Activated gamma-delta T cell treated with Interleukin-2 at 50 U/mL for 16 hours (primary cell): ENCODE measurements at places on chromosomes 7 and 10.

GRCh38 chr7:80997841-80998240 is 79.0 kb upstream of the SEMA3C start:
- DNase-seq: no peak

DNA sequence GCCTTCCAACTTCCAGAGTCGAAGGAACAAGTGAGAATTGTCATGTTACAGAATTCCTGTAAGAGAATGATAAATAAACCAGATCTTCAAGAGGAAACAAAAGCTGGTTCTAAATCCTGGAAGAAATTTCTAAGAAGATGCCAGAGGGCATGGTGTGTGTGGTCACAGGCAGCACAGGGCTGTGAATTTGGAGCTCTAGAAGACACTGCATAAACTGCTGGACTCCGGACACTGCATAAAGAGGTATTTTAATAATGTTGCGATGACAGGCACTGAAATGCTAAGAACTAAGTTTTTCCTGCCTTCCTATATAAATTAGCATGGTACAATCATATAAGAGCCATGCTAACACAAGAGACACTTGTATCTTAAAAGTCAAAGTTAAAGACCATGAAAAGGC is 86.0 kb downstream of the LARP4B start:
- no peak for DNase-seq

- no peak for DNase-seq
These were observed 12.0 kb upstream of the CRHR2 start for GRCh38 chr7:30694218-30694745.

DNA sequence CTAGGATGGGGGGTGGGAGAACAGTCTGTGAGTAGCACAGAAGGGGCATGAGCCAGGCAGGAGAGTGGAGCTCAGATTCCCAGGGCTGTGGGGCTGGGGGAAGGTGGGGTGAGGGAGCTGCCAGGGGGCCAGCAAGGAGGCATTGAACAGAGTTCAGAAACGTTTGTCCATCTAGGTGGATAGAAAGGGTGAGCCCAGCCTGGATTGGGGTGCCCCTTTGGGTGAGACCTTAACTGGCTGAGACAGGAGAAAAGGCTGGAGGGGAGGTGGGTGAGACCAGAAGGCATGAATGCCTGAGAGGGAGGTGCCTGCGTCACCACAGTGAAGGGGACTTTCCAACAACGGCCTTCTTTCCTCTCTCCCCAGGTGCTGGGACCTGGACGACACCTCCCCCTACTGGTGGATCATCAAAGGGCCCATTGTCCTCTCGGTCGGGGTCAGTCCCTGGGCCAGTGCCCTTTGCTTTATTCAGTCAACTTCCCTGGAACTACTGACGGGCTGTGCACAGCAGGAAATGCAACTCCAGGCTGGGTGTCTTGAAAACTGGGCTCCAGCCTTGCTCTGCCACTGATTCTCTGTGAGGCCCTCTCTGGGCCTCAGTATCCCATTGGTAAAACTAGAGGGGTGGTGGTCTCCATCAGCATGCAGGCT is 11.0 kb downstream of the GHRHR start:
- DNase-seq: no peak

DNA sequence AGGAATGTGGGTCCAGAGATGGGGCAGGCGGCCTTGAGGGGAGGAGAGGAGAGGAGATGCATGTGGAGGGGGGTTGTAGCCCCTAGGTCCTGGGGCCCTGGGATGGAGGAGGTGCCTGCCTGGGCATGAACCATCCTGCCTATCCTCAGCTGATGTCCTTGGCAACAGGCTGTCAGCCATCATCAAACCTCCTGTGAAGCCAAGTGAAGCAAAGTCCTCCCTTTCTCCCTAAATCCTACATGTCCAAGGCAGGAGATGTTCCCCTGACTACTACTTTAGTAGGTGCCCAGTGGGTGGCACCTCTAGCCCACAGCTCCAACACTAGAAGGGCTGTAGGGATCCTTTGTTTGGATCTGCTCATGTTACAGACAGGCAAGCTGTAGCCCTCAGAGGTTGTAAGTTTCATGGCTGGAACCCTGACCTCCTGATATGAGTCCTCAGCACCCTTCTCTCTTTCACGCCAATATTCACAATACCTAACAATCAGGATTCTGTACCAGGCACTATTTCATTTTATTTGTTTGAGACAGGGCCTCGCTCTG is 66.6 kb upstream of the SYPL1 start:
- no peak for DNase-seq

GRCh38 chr10:77226853-77227565 is 410.6 kb downstream of the KCNMA1 start:
- no peak for DNase-seq

GRCh38 chr7:105782391-105783042 is 93.9 kb downstream of the ATXN7L1 start:
- no peak for DNase-seq

DNA sequence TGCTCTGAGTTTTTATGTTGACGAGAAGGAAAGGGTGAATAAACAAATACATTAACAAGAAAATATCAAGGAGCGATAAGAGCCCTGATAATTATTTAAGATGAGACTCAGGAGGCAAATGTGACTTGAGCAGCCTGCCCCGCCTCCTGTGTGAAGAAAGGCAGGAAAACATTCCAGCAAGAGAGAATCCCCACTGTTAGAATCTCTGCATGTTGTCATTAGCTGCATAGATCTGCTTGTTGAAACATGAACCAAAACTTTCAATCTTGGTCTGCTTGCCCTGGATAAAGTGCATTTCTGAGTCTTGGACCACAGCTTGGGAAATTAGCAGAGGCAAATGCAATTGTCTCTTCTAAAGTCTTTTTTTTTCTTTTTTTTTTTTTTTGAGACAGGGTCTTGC is 120.0 kb downstream of the DPP6 start:
- no peak for DNase-seq

DNA sequence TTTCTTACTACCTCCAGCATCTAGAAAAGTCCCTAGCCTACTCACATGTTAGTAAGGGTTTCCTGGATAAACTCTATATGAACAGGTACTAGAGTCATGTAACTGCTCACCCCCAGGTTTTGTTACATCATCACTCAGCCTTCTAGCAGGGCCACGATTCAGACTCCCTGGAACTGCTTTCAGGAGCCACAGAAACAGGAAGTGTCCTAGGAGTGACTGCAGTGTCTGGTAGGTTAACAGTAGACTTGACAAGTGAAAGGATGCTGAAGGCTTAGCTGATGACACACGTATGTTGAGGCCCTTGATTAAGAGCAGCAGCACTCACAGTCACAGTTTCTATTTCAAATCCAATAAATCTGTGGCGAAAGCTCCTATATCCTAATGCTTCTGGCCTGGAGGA is 101.2 kb downstream of the DNMBP start:
- DNase-seq: no peak

DNA sequence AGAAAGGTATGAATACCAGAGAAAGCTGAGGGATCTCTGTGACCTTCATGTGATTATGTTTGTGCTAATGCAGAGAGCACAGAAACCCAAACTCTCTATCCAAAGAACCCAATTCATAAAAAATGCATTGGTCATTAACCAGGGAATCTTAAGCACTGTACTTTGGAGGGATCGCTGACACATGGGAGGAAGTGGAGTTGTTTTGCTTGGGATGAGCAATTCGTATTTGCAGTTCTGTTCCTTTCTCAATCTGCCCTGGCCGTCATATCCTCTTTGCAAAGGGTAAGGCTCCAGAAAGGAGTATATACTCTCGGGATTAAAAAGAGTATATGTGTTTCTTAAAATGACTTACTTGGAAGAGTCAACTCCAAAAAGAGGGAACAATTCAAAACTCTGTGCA is 221.3 kb downstream of the POU6F2 start:
- DNase-seq: no peak

DNA sequence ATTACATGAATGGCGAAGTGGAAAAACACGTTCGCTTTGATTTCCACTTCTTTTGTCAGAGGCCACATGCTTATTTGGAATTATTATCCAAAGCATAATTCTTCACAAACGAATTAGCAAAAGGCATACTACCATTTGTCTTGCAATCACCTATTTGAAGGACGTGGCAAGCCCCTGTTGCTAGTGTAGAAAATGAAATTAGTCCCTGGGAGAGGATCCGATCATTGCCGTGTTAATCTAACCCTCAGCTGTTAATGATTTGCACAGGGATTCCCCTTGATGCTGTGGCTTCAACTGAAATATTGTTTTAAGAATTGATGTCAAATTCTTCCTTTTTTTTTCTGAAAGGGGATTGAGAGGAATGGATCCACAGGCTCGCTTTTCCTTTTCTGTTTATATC is 4.6 kb downstream of the AGMO start:
- no peak for DNase-seq

- no peak for DNase-seq
These were observed 276.1 kb upstream of the NEBL start for GRCh38 chr10:21172930-21173801.

DNA sequence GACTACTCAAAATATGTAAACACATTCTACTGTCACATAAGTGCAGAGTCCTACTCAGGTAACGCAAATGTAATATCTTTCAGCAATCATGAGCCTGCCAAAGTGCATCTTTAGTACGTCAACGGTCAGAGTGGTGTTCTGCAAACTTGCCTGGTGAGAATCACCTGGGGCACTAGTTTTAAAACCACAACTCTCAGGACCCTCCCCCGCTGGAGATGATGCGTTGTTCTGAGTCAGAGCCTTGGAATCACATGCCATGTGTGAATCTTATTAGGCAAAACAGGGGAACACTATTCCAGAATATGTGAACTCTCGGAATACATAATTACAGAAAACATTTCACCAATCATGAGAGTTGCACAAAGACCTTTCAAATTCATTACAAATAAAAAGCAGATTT is 115.7 kb downstream of the TPK1 start:
- DNase-seq: no peak

GRCh38 chr10:72059843-72060822 is 28.2 kb downstream of the SPOCK2 start:
- no peak for DNase-seq

GRCh38 chr7:29511337-29511736 is 52.3 kb upstream of the PRR15 start:
- DNase-seq: no peak
